Large intestine (tissue), 12 donors: ENCODE measurements at places on chromosomes 2 and 18.

DNA sequence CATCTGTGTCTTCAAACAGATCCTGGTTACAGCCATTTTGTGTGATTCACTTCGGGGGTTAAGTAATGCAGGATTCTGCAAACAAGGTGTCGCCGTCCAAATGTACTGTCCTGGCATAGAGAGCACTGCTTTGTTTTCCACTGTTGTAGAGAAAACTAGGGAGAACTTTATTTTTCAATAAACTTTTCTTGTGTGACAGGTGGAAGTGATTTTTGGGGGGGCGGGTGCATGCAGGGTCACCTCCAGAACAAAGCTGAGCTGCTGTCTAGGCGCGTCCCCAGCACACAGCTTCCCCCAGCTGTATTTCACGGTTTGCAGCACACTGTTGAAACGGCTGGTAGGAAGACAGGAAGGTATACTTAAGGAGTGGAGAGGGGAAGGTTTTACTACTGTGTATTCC is 200.6 kb downstream of the MGAT5 start:
- DNase-seq: no peak

DNA sequence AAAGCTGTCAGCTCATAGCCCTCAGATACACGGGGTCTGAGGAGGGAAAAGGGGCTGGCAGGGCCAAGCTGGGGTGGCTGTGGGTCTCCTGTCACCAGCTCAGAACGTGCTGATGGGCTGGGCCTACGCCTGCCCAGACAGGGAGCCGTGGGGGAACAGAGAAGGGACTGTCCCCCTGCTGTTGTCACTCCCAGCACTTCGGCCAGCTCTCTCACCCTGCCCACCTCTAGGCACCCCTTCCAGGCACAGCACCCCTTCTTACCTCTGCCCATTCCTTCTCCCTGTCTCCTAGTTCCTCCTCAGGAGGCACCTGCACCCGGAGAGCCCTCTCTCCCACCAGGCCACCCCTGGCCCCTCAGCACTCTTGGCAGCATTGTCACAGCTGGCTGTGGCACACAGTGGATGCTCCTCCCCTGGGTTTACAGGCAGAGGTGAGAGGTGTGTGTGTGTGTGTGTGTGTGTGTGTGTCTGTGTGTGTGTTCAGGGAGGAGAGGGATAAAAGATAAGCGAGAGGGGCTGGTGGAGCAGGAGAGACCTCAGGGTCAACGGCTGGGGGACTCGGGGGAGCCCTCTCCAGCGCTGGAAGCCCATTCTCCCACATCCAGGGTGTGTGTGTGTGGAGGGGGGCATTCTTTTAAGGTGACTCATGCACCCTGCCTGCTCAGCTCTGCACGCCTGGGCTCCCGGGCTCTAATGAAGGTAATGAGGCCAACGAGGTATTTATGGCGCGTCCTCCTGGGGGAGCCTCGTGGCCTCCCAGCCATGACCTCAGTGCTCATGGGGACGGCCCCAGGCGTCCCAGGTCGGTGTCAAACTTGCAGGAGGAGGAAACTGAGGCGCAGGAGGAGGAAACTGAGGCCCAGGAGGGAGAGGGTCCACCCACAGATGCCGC is 66.1 kb upstream of the SMAD7 start:
- peak; percentile 97 for DNase-seq

DNA sequence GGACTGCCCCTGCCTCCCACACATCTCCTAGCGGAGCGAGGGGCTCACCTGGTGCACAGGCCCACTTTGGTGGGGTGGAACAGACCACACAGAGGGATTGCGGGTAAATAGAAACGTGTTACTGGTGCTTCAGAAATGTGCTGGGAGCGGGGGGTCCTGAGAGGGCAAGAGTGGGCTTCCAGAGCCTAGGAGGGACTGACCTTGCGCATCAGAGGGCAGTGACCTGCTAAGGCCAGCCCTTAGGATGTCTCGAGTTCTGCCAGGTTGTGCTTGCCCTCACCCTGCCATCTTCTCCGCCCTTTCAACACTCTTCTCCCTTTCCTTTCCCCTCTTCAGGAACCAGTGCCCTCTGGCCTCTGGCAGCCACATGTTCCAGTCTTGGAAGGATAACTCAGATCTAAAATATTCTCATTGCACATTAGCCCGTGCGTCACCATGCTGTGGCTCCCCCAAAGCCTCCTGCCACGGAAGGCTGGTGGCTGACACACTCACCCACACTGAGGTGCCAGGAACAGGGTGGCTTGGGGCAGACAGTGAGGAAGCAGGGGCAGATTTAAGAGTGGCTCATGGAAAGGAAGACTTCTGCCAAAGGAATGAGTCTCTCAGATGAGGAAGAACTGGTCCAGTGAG is 89.6 kb downstream of the MCFD2 start:
- DNase-seq: no peak

- no peak for DNase-seq
Measured at GRCh38 chr2:200662727-200663126, 76.9 kb downstream of the AOX1 start.

DNA sequence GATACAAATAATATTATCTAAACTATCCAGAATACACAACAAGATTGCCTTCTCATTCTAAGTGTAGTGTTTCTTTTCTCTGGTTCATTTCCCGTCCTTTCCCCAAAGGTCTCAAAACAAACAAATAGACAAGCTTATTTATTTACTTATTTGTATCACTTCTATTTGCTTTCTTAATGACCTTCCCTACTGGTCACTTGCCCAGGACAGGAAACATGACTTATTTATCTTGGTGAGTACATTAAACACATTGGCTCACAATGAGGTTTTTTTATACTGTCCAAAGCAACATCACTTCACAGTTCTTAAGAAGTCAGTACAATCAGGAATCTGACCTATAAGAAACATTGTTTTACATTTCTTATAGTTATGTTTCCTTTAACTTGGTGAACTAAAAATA is 123.3 kb upstream of the KYNU start:
- DNase-seq: no peak

- DNase-seq: peak; percentile 26
Measured at GRCh38 chr2:121897335-121897970, 142.0 kb downstream of the TSN start.

GRCh38 chr2:128375454-128375853 is 56.8 kb upstream of the HS6ST1 start:
- DNase-seq: no peak

- DNase-seq: no peak
Measured at GRCh38 chr2:159169187-159169586, 117.3 kb downstream of the WDSUB1 start.

DNA sequence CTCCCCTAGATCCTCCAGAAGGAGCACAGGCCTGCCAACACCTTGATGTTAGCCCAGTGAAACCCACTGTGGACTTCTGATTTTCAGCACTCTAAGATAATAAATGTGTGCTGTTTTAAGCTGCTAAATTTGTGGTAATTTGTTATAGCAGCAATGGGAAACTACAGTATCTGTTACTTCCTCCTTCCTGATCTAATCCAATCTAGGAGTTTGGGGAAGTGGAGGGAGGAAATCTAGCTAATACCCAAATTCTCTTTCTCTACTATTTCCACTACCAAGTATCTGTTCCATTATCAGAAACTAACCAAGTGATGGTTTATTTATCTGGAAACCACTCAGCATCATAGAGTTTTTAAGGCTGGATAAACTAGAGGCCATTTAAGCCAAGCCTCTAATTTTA is 64.9 kb downstream of the AFF3 start:
- no peak for DNase-seq

GRCh38 chr2:174341995-174342685 is 7.4 kb downstream of the SP9 start:
- no peak for DNase-seq

DNA sequence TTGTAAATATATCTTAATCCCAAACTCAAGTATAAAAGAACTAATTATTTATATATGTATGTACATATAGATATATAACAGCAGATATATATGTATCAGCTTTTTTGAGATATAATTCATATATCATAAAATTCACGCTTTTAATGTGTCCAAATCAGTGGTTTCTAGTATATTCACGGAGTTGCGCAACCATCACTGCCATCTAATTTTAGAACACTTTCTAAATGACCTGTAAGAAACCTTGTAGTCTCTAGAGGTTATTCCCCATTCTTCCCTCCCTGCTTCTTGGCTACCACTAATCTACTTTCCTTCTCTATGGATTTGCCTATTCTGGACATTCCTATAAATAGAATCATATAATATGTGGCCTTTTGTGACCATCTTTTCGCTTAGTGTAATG is 163.5 kb upstream of the TCF4 start:
- DNase-seq: no peak

- DNase-seq: no peak
Measured at GRCh38 chr2:196242131-196242620, 70.8 kb upstream of the STK17B start.

- DNase-seq: no peak
Measured at GRCh38 chr2:60555783-60556139, 2.3 kb upstream of the BCL11A start.

- DNase-seq: no peak
Measured at GRCh38 chr2:149027590-149028250, 10.8 kb upstream of the LYPD6B start.

- no peak for DNase-seq
Measured at GRCh38 chr2:160389875-160390274, 103.7 kb downstream of the RBMS1 start.

DNA sequence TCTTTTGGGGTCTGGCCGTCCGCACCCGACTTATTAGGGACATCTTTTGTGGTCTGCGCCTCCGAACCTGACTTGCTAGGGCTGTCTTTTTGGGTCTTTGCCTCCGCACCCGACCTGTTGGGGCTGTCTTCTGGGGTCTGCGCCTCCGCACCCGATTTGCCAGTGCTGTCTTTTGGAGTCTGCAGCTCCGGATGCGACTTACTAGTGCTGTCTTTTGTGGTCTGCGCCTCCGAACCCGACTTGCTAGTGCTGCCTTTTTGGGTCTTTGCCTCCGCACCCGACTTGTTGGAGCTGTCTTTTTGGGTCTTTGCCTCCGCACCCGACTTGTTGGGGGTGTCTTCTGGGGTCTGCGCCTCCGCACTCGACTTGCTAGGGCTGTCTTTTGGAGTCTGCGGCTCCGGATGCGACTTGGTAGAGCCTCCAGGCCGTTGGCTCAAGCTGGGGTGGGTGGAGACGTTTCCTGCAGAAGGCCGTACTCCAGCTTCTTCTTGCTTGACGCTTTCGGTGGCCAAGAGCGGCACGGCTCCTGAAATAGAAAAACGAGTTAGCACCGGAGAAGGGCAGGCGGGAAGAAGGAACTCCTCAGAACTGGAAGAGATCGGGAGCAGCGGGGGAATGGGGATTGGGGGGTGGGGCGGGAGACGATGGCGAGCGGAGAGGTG is 498 bp downstream of the TGOLN2 start:
- DNase-seq: peak; percentile 66

DNA sequence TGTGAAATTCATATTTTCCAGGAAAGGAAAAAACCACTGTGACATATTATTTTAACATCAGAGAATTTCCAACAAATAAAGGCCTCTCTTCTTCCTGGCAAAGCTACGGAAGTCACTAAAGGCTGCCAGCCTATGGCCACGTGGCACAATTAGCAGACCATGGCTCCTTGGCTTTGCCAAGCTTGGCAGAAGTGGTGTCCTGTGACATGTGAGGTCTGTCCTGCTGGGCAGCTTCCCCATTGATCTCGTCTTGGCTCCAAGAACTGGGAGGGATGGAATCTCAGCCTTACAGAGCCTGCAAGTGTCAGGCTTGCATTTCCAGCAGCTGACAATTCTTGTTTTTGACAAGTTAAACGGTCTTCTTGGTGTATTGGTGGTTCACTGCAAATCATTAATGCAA is 226.9 kb upstream of the THSD7B start:
- DNase-seq: no peak

DNA sequence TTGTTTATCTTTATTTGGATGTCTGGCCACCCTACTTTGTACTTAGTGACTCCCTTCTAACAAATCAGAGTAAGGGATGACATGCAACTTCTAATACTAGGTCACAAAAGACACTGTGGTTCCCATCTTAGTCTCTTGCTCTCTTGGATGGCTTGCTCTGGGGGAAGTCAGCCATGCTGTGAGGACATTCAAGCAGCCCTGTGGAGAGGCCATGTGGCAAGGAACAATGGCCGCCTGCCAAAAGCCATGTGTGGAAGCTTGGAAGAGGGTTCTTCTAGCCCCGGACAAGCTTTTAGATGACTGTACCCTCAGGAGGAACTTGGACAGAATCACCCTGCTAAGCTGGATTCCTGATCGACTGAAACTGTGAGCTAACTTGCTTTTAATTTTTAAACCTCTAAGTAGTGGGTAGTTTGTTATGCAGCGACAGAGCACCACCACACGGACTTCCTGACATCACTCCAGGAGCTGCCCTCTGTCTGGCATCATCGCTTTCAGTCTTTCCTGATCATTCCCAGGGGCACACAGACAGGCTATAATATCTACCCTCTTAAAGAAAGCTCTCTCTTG is 116.8 kb upstream of the ODC1 start:
- no peak for DNase-seq

DNA sequence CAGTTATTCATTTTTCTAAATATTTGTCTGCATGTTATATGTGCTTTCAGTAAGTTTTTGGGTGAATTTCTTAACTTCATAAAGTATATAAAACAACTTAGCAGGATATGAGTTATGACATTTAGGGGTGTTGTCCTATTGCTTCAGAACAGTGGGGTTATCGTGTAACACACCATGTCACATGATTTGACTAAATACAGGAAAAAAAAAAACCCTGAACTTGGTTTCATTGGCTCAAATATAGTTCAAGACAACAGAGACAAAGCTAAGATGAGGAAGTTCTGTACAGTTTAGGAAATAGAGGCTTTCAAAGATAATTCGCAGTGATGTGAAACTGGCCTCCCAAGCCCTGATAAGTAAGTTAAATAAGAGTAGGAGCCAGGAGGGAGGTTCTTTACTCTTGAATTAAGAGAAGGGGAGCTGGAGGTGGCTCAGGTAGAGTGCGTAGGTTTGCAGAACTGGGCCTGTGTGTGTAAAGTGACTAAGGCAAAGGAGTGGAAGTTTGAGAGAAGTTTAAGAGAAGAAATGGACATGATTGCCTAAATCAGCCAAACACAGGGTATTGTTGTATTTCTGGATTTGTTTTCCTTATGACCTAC is 53.9 kb downstream of the LIMS1 start:
- peak; percentile 83 for DNase-seq

DNA sequence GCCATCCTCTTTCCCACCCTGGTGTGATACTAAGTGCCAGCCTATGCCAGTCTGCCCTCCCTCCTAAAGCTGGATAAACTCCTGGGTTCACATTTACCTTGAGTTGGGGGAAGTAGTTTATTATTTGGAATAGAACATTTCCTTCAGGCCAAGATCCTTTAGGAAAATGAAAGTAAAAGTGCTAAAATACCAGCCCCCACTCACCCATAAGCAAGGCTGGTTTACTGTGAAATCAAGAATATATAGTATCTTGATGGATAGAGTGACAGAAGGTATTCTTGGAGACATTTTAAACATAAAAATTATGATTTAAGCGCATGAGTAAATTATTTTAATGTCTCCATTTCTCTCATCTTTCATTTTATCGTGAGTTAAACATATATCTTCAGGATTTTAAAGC is 27.1 kb downstream of the ZNF532 start:
- no peak for DNase-seq
